Activated CD4-positive, alpha-beta memory T cell treated with anti-CD3 and anti-CD28 coated beads for 36 hours (primary cell): ENCODE measurements at places on chromosomes 4 and X. TPM values are rescaled to one million over a fixed set of nuclear protein-coding genes. Genes with fewer than 3 reads are reported as not detected.

DNA sequence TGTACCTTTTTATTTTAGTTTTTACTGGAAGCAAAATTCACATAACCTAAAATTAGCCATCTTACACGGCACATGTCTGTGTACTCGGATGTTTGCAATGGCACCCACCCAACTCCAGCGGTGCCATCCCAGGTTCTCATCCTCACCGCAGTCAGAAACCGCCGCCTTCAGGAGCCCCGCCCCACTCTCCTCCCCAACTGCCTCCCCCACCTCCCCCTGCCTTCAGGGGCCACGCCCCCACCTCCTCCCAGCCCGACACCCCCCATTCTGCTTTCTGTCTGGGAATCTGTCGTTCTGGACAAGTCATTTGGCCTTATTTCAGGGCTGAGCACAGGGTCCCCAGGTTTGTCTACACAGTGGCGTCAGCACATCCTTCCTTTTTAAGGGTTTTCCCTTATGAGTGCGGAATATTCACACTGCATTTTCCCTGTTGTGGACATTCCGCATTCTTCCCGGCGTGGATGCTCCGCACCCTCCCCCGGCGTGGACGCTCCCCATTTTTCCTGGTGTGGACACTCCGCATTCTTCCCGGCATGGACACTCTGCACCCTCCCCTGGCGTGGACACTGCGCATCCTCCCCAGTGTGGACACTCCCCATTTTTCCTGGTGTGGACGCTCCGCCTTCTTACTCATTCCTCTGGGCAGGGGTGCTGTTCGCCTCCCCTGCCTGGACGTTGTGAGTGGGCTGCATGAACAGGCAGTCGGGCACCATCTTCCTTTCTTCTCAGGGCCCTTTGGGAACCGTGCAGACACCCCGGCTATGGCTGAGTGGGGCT is 135.4 kb upstream of the NKX1-1 start:
- no peak for DNase-seq
- H3K27ac ChIP-seq: no peak overlapping the region
- H3K27me3 ChIP-seq: no peaks in the 10 kb centered on the region
- no peaks in the 10 kb centered on the region for H3K36me3 ChIP-seq
- peaks cover 10% of the 10 kb centered on the region for H3K4me1 ChIP-seq

The SYNPO2 gene
- 0.19 TPM for total RNA-seq

GRCh38 chrX:16592194-16592770 is 57.7 kb upstream of the S100G start:
- H3K4me3 ChIP-seq: no peak overlapping the region
- no peak overlapping the region for H3K27ac ChIP-seq

The ERCC6L gene
- 10.5 TPM for total RNA-seq

DNA sequence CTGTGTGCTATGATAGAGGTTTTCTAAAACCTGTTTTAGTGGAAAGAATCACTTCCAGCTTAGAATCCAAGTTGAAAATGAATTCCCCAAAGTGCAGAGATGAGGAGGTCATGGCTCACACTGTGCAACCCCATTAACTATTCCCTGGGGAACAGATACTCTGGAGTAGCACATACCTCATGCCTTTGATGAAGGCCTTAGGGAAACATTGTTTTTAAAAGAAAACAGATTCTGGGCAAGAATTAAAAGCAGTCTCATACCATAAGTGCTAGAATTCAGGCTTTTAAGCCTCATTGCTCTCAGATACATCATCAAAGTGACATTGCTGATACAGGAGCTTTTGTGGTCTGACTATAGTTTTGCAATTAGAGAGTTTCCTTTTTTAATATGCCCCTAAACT is 115.1 kb downstream of the NDST4 start:
- no peak overlapping the region for H3K4me3 ChIP-seq
- H3K4me1 ChIP-seq: no peaks in the 10 kb centered on the region
- no peaks in the 10 kb centered on the region for H3K36me3 ChIP-seq
- H3K27ac ChIP-seq: no peak overlapping the region

DNA sequence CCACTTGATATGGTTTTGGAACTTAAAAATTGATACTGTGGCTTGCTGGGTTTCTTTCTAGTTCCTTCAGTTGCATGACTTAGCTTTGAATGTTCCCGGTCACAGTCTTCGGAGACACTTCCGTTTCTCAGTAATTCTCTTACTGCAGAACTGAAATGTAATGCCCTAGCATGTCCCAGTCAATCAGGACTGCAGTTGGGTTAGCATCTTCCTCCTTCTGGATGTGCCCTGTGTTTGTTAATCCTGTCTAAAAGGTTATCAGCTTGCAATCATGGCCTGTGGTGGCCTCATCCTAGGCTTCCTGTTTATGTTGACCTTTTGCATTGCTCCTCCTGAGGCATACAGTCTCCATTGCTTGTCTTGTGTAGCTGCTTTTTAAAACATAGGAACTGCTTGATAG is 275.9 kb downstream of the ARHGAP10 start:
- no peak overlapping the region for H3K27ac ChIP-seq
- peaks cover 3% of the 10 kb centered on the region for H3K36me3 ChIP-seq
- DNase-seq: no peak
- H3K4me1 ChIP-seq: peaks cover 7% of the 10 kb centered on the region

DNA sequence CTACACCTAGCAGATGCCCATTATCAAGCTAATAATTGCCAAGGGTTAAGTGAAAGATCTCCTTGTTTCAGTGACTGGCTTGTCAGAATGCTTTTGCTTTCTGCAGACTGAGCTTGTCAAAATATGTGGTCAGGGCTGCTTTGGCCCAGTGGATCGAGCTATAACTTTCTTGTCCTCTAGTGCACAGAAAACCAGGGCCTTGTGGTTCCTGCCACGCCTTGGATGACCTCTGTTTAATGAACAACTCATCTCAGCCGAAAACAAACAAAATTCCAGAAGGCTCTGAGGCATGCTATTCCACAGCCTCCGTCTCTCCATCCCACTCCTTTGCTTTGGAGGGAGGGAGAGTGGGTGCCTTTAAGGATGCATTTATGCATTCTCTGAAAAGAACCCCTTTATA is 11.3 kb downstream of the EVC start:
- H3K27me3 ChIP-seq: no peaks in the 10 kb centered on the region
- H3K27ac ChIP-seq: no peak overlapping the region
- no peak overlapping the region for H3K4me3 ChIP-seq
- DNase-seq: no peak
- H3K4me1 ChIP-seq: no peaks in the 10 kb centered on the region

- no peaks in the 10 kb centered on the region for H3K27me3 ChIP-seq
- no peak for DNase-seq
- peaks cover 11% of the 10 kb centered on the region for H3K36me3 ChIP-seq
- peaks cover 16% of the 10 kb centered on the region for H3K4me1 ChIP-seq
- peak overlapping the region; percentile 96 for H3K4me3 ChIP-seq
These were observed 602 bp downstream of the PRKX start for GRCh38 chrX:3712870-3713224.

DNA sequence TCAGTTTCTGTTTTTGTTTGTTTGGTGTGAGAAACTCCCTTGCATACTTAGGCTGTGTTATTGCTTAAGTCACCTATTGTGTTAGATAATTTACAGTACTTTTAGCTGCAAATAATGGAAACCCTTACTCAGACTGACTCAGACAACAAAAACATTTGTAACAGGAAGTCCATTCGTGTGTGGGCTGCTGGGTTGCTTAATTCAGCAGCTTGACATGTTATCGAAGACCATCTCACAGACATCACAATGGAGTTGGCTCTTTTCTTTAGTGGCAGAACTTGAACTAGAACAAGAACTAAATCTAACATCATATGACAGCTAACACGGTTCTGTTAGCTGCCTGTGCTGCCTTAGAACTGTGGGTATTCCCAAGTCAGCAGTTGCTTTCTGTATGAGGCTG is 9.9 kb upstream of the GABRE start:
- H3K27me3 ChIP-seq: no peaks in the 10 kb centered on the region
- H3K27ac ChIP-seq: no peak overlapping the region
- H3K4me3 ChIP-seq: no peak overlapping the region
- H3K36me3 ChIP-seq: no peaks in the 10 kb centered on the region

The FAM47A gene
- total RNA-seq: not detected

The SHISA3 gene
- total RNA-seq: 0.27 TPM

GRCh38 chrX:51803833-51804232 is 60.6 kb downstream of the GSPT2 start:
- no peaks in the 10 kb centered on the region for H3K27me3 ChIP-seq
- H3K27ac ChIP-seq: no peak overlapping the region
- H3K36me3 ChIP-seq: peaks cover 9% of the 10 kb centered on the region
- H3K4me1 ChIP-seq: peaks cover 27% of the 10 kb centered on the region
- DNase-seq: no peak
- peak overlapping the region; percentile 97 for H3K4me3 ChIP-seq

DNA sequence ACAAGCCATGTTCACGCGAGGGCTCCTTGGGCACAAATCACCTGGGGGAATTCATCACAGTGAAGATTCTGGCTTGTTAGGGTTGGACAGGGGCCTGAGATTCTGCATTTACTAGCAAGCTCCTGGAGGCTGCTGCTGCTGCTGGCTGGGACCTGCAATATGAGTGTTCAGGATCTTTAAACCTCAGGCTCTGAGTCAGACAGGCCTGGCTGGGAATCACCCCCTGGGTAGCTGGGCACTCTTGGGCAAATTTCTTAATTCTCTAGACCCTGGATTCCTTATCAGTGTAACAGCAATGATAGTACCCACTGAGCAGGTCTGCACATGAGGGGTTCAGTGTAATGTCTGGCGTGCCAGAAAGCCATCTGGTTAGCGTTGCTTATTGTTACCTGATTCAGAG is 101.5 kb downstream of the DHX15 start:
- H3K4me3 ChIP-seq: no peak overlapping the region
- peaks cover 18% of the 10 kb centered on the region for H3K27me3 ChIP-seq
- no peak overlapping the region for H3K27ac ChIP-seq
- H3K4me1 ChIP-seq: no peaks in the 10 kb centered on the region

The CXorf49 gene
- total RNA-seq: not detected

- no peaks in the 10 kb centered on the region for H3K4me1 ChIP-seq
- no peaks in the 10 kb centered on the region for H3K27me3 ChIP-seq
- H3K27ac ChIP-seq: no peak overlapping the region
- DNase-seq: no peak
- no peak overlapping the region for H3K4me3 ChIP-seq
These were observed 179.3 kb upstream of the STS start for GRCh38 chrX:6968231-6968630.

The TLR2 gene
- total RNA-seq: 1.6 TPM

DNA sequence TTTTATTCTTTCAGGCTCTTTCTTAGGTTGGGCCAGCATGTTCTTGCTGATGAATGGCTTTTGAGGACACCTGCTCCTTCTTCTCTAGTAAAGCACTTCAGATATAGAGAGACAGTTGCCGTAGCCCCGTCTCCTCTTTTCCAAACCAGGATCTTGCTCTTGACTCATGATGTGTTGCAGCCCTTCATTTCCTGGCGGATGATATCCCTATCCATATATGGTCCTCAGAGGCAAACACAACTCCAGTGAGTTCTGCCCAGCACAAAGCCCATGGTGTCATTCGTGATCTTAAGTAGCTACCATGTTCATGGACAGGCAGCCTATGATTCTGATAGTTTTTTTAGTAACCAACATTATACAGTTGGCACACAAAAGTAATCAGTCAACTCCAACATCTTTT is 59.8 kb upstream of the ACSL1 start:
- H3K27me3 ChIP-seq: peaks cover 7% of the 10 kb centered on the region
- no peaks in the 10 kb centered on the region for H3K36me3 ChIP-seq
- H3K4me3 ChIP-seq: no peak overlapping the region

The ZNF718 gene
- total RNA-seq: 7.7 TPM

GRCh38 chr4:8280158-8280875 is 10.8 kb downstream of the HTRA3 start:
- H3K27ac ChIP-seq: no peak overlapping the region
- H3K4me3 ChIP-seq: no peak overlapping the region
- no peaks in the 10 kb centered on the region for H3K27me3 ChIP-seq
- no peaks in the 10 kb centered on the region for H3K36me3 ChIP-seq
- DNase-seq: no peak

DNA sequence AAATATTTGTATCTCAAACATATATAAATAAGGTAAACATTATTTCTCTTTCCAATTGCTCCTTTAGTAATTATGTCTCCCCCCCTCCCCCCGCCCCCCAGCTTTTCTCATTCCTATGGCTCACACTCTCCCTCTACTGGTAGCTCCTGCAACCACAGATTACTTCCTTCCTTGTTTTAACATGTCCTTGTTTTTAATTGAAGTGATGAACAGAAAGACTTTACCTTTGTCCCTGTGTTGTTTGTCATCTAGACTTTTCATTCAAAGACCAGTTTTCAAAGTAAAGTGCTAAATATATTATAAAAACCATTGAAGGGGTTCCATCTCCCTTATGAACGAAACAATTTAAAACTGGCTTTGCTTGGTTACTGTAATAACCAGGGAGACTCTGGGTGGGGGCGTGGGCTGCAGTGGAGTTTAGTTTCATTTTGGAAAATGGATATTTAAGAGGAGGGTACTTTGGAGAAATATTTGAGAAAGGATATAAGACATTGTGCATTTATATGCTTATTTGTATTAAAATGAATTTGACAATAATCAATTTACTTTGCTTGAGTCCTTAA is 352.9 kb downstream of the RAPGEF2 start:
- H3K27ac ChIP-seq: no peak overlapping the region
- H3K27me3 ChIP-seq: peaks cover 2% of the 10 kb centered on the region
- DNase-seq: no peak
- H3K4me1 ChIP-seq: no peaks in the 10 kb centered on the region
- H3K36me3 ChIP-seq: no peaks in the 10 kb centered on the region

GRCh38 chr4:68373513-68373912 is 23.6 kb upstream of the YTHDC1 start:
- H3K27ac ChIP-seq: no peak overlapping the region
- no peaks in the 10 kb centered on the region for H3K36me3 ChIP-seq
- H3K4me3 ChIP-seq: peak overlapping the region; percentile 52
- peak; percentile 74 for DNase-seq
- peaks cover 11% of the 10 kb centered on the region for H3K4me1 ChIP-seq
- H3K27me3 ChIP-seq: no peaks in the 10 kb centered on the region

The AGTR2 gene
- not detected for total RNA-seq

The PF4V1 gene
- not detected for total RNA-seq

DNA sequence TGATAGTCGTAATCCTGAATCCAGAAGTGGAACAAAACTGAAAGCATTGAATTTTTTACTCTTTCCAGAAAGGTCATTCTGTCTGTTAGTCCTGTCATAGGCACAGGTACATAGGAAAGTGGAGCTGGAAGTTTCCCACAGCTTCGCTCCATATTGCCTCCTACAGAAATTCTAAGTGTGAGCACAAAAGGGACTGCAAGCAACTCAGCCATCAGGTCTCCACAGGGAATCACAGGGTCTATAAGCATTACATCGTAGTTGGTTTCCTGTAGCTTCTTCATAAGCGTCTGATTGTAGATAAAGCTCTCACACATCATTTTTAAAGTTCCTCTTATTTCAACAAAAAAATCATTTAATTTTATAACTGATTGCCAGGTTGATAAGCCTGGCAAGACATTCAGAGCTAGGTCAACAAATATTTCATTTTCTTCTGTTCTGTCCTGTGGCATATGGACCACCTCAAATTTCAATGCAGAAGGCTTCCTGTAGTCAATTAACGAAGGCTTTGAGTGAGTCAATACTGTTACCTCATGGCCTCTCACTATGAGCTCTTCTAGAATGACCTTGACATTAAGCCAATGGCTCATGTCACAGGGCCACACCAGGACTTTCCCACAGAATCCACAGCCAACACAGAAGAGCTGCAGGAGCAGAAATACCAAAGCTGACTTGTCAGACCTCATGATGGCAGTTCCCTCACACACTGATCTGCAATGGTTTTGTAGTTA is at the start of gene UGT2A3:
Gene UGT2A3, minus strand, starts transcription at position 727 of the 728 bp plus-strand sequence. Its CDS starts 44 bp downstream, at position 683.
- H3K4me1 ChIP-seq: no peaks in the 10 kb centered on the region
- H3K4me3 ChIP-seq: no peak within 1 kb of the TSS
